ENCODE measurements at places on chromosomes 16 and 17.

GRCh38 chr17:71592431-71592830, 528.4 kb upstream of the SOX9 start:
- no peak for DNase-seq

DNA sequence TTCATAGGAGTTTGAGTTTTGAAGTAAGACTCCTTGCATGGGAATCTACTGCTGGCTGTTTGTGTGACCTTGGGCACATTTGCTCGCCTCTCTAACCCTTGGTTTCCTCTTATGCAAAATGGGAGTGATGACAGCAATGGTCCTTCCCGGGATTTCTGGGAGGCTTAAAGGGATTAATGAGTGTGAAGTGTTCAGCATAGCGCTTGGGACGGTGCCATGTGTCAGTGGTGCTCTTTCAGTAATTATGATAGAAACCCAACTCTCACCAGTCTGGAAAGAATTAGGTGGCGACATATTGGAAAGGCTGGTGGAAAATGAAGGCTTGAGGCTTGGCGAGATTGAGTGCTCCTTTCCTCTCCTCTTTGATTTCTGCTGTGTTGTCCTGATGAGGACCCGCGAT, 429.2 kb upstream of the EEF2KMT start:
- DNase-seq = no peak

GRCh38 chr16:5444189-5444588, 346.6 kb upstream of the EEF2KMT start:
- no peak for DNase-seq

GRCh38 chr16:50351116-50351515, 17.7 kb downstream of the BRD7 start:
- no peak for DNase-seq

GRCh38 chr16:1028056-1028455, 44.5 kb upstream of the SSTR5 start:
- DNase-seq = no peak
